ENCODE measurements at places on chromosomes 11 and 22. TPM values are rescaled to one million over a fixed set of nuclear protein-coding genes. Genes with fewer than 3 reads are reported as not detected.

DNA sequence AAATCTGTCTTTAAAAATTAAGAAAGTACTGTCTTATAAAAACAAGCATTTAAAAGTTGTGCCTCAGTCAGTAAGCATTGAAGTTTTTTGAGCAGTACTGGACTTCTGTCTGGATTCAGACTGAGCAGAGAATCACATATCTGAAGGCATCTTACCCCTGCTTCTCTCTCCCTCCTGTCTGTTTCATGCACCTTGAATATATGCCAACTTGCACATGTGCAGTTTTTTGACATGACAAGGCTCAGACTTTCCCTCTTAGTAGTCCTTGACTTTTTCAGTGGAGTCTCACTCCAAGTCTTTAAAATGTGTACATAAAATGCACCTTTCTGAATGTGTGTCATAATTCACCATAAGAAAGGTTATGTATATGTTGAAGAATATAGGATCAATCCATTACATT lies 19.8 kb downstream of the SPECC1L start:
- DNase-seq, result no peak
- no peaks in the 10 kb centered on the region for H3K27me3 ChIP-seq
- no peak overlapping the region for H3K4me3 ChIP-seq
- no peak overlapping the region for H3K27ac ChIP-seq
- peaks cover 23% of the 10 kb centered on the region for H3K4me1 ChIP-seq

DNA sequence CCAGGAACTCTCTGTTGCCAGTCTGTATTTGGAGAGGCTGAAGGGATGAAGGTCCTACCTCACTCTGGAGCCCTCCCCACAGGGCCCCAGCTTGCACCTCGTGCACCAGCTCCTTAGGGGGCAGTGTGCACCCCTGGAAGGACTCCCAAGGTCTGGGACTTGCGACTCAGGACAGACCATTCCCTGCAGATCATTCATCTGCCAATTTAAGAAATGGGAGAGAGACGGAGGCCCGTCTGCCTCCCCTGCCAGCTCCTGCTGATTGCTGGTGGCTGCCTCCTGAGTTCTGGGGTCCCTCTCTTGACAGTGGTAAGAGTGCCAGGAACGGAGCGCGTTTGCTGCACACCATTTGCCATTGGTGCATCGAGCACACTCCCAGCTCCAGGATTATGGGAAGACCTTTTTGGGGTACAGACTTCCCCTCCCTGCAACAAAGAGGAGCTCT lies 27.4 kb upstream of the MALAT1 start:
- 0 out of 2 replicates have a peak overlapping the region, but pooled peaks have one; percentile 3 for H3K4me3 ChIP-seq
- H3K4me1 ChIP-seq, result peaks cover 61% of the 10 kb centered on the region
- DNase-seq, result no peak
- no peaks in the 10 kb centered on the region for H3K36me3 ChIP-seq
- H3K27me3 ChIP-seq, result no peaks in the 10 kb centered on the region
- H3K27ac ChIP-seq, result peak overlapping the region; percentile 100

GRCh38 chr11:40514124-40514523 lies 945.3 kb downstream of the LRRC4C start:
- no peaks in the 10 kb centered on the region for H3K4me1 ChIP-seq
- no peak overlapping the region for H3K27ac ChIP-seq
- no peaks in the 10 kb centered on the region for H3K27me3 ChIP-seq
- H3K36me3 ChIP-seq, result no peaks in the 10 kb centered on the region
- DNase-seq, result no peak

DNA sequence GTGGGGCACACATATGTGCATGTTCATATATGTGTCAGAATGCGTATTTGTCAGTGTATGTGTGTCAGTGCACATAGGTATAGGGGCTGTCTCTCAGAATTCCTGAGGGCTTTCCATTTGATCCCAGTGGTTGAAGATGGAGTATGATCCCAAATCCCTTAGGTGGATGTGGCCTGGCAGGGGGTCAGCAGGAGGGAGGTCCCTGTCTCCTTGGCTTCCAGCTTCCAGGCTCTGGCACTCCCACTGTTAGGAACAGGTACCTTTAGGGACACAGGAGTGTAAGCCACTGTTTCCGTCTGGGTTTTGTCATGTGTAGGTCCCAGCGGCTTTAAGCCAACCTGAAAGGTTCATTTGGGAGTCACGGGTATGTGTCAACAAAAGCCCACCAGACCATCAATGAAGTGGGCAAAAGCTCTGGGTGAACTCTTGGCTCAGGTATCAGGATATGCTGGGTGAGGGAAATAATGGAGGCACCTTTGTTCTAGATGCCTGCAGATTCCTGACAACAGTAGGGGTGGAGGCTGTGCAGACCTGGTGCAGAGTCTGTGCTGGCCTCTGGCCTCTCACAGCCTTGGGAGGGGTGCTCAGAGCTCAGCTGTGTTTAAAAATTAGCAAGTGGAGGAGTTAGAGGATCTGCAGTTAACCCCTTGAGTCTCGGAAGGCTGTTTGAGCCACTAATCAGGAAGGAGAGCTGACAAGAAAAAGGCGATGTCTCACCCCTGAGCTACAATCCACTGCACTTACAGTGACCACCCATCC lies 9.0 kb downstream of the KCNQ1OT1 start:
- H3K36me3 ChIP-seq, result no peaks in the 10 kb centered on the region
- H3K4me1 ChIP-seq, result no peaks in the 10 kb centered on the region
- no peak overlapping the region for H3K27ac ChIP-seq
- H3K27me3 ChIP-seq, result no peaks in the 10 kb centered on the region

DNA sequence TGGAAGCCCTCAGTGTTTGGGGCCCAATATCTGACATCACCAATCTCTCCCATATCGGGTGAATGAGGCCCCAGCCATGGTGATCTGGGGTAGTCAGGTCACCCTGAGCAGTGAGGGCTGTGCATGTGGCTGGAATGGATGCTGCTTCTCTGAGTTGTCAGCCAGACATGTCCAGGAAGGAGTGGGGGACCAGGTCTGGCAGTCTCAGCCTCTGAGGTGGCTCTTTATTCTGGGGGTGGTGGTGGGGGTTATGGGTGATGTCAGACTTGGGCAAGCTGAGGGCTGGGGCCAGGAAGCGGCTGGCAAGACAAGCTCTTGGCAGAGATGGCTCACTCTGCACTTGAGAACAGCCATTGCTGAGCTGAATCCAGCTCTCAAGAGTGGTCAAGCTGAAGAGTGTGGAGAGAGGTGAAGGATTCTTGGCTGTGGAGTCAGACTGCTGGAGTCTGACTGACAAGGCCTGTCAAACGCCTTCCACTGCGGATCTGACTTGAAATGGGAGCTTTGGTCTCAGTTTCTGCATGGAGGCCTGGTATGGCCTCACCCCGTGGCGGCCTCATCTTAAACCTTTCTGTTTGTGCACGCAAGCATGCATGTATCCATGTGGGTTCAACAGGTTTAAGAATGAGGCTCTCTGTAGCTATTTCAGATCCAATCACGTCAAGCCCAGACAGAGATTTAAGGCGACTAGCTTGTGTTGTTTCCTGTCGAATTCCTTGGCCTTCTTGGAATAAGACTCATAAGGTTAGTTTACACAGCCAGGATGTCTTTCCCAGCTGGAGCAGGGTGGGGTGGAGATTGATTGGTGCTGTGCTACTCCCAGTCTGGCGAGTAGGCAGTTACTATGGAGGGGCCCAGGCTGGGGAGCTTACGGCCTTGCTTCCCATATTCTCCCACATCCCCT lies 83.9 kb upstream of the TIMP3 start:
- H3K4me1 ChIP-seq, result no peaks in the 10 kb centered on the region
- DNase-seq, result no peak
- no peak overlapping the region for H3K27ac ChIP-seq
- H3K4me3 ChIP-seq, result no peak overlapping the region

GRCh38 chr11:12636871-12637410 lies 37.3 kb upstream of the TEAD1 start:
- H3K27ac ChIP-seq, result no peak overlapping the region
- H3K4me1 ChIP-seq, result 0 out of 2 replicates have a peak, but pooled peaks cover 2% of the 10 kb centered on the region
- no peaks in the 10 kb centered on the region for H3K27me3 ChIP-seq
- no peak for DNase-seq
- H3K36me3 ChIP-seq, result no peaks in the 10 kb centered on the region
- H3K4me3 ChIP-seq, result no peak overlapping the region

GRCh38 chr11:129290966-129291365 lies 84.7 kb upstream of the BARX2 start:
- H3K36me3 ChIP-seq, result no peaks in the 10 kb centered on the region
- DNase-seq, result no peak
- no peak overlapping the region for H3K27ac ChIP-seq
- peaks cover 2% of the 10 kb centered on the region for H3K4me1 ChIP-seq

DNA sequence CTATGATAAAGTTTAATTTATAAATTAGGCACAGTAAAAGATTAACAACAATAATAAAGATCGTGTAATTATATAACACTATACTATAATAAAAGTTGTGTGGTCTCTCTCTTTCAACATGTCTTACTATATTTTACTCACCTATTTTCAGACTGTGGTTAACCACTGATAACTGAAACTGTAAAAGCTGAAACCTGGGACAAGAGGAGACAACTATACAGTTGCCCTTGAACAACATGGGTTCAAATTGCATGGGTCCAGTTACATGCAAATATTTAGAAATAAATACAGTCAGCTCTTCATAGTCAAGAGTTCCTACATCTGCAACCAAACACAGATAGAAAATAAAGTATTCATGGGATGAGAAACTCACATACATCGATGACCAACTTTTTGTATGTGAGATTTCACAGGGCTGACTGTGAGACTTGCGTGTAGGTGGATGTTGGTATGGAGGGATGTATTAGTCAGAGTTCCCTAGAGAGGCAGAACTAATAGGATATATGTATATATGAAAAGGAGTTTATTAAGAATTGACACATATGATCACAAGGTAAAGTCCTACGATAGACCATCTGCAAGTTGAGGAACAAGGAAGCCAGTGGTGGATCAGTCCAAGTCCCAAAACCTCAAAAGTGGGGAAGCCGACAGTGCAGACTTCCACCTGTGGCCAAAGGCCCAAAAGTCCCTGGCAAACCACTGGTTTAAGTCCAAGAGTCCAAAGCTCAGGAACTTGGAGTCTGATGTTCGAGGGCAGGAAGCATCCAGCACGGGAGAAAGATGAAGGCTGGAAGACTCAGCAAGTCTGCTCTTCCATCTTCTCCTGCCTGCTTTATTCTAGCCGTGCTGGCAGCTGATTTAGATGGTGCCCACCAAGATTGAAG lies 359.5 kb downstream of the INSC start:
- H3K4me3 ChIP-seq, result no peak overlapping the region
- H3K36me3 ChIP-seq, result no peaks in the 10 kb centered on the region
- DNase-seq, result no peak
- H3K4me1 ChIP-seq, result no peaks in the 10 kb centered on the region
- H3K27me3 ChIP-seq, result no peaks in the 10 kb centered on the region

- no peaks in the 10 kb centered on the region for H3K36me3 ChIP-seq
- peak overlapping the region; percentile 4 for H3K27ac ChIP-seq
- no peaks in the 10 kb centered on the region for H3K27me3 ChIP-seq
- no peak for DNase-seq
These were observed 15.3 kb upstream of the CDC42BPG start for GRCh38 chr11:64859542-64860414.

- H3K4me3 ChIP-seq, result no peak overlapping the region
- H3K27me3 ChIP-seq, result no peaks in the 10 kb centered on the region
- no peaks in the 10 kb centered on the region for H3K36me3 ChIP-seq
- no peak overlapping the region for H3K27ac ChIP-seq
- DNase-seq, result peak; percentile 66
- H3K4me1 ChIP-seq, result no peaks in the 10 kb centered on the region
These were observed 248.8 kb downstream of the RAB38 start for GRCh38 chr11:87926250-87926970.

DNA sequence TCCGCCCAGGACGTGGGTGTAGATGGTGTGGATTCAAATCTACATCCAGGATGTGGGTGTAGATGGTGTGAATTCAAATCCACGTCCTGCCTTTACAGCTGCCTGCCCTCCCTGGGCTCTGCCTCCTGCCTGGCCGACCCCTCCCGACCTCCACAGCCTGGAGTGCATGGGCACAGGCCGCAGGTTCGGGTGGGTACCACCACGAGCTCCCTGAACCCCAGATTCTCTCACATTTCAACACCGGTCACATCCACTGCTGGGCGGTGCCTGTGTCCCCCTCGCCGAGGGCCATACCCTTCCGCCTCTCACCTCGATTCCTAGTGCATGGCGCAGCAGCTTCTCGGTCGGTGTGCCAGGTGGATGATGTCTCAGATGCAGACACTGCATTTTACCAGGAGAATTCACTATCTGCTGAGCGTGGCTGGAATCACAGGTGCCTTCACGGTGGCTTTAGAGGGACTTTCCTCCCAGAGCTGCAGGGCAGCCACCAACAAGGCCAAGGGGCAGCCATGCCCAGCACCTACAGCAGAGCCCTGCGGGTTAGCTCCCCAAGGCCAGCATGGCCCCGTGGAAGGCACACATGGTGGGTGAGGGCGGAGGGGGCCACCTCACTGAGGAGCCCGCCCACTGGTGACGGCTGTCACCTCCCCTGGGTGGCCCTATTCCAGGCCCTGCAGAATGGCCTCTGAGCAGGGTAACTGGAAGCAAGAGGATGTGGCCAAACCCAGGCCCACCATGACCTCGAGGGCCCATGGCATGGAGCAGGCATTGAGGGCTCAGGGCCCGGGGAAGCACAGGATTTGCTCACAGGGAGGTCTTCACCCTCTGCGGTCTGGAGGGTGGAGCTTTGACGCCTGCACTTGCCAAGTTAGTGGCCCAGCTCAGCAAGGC lies 638.5 kb downstream of the TBC1D22A start:
- DNase-seq, result no peak
- no peaks in the 10 kb centered on the region for H3K27me3 ChIP-seq
- H3K4me1 ChIP-seq, result no peaks in the 10 kb centered on the region
- H3K4me3 ChIP-seq, result no peak overlapping the region
- H3K27ac ChIP-seq, result no peak overlapping the region

- H3K4me3 ChIP-seq, result no peak overlapping the region
- H3K4me1 ChIP-seq, result peaks cover 12% of the 10 kb centered on the region
- peak overlapping the region; percentile 39 for H3K27ac ChIP-seq
These were observed 1.4 kb upstream of the MFNG start for GRCh38 chr22:37487571-37487970.

- no peaks in the 10 kb centered on the region for H3K27me3 ChIP-seq
- H3K4me3 ChIP-seq, result peak overlapping the region; percentile 60
- peaks cover 10% of the 10 kb centered on the region for H3K4me1 ChIP-seq
- peaks cover 9% of the 10 kb centered on the region for H3K36me3 ChIP-seq
- peak; percentile 84 for DNase-seq
- peak overlapping the region; percentile 100 for H3K27ac ChIP-seq
These were observed 80.7 kb upstream of the PPARA start for GRCh38 chr22:46069521-46070214.

GRCh38 chr22:40015358-40015976 lies 20.7 kb downstream of the FAM83F start:
- H3K4me1 ChIP-seq, result no peaks in the 10 kb centered on the region
- no peak for DNase-seq
- H3K27ac ChIP-seq, result no peak overlapping the region
- H3K36me3 ChIP-seq, result no peaks in the 10 kb centered on the region
- peaks cover 2% of the 10 kb centered on the region for H3K27me3 ChIP-seq

- no peak overlapping the region for H3K27ac ChIP-seq
- no peaks in the 10 kb centered on the region for H3K36me3 ChIP-seq
- H3K4me1 ChIP-seq, result no peaks in the 10 kb centered on the region
- H3K27me3 ChIP-seq, result no peaks in the 10 kb centered on the region
- DNase-seq, result no peak
These were observed 55.8 kb upstream of the RRAS2 start for GRCh38 chr11:14414470-14415461.

GRCh38 chr11:17588721-17589120 lies 41.7 kb downstream of the OTOG start:
- H3K27ac ChIP-seq, result no peak overlapping the region
- peaks cover 27% of the 10 kb centered on the region for H3K27me3 ChIP-seq

RIMBP3B gene
- 0.54 TPM for total RNA-seq

POTEH gene
- total RNA-seq, result not detected

FAM180B gene
- total RNA-seq, result not detected

TREH gene
- 0.05 TPM for total RNA-seq

SHISA8 gene
- 0.62 TPM for total RNA-seq

MAPK8IP2 gene
- total RNA-seq, result 38.4 TPM

MFNG gene
- total RNA-seq, result 7.1 TPM

SCN3B gene
- total RNA-seq, result 0.10 TPM

All from Panc1 (cell line).